ENCODE measurements at places on chromosomes 5 and 9.

GRCh38 chr9:118577121-118577520 lies 792.1 kb downstream of the BRINP1 start:
- no peak for DNase-seq

DNA sequence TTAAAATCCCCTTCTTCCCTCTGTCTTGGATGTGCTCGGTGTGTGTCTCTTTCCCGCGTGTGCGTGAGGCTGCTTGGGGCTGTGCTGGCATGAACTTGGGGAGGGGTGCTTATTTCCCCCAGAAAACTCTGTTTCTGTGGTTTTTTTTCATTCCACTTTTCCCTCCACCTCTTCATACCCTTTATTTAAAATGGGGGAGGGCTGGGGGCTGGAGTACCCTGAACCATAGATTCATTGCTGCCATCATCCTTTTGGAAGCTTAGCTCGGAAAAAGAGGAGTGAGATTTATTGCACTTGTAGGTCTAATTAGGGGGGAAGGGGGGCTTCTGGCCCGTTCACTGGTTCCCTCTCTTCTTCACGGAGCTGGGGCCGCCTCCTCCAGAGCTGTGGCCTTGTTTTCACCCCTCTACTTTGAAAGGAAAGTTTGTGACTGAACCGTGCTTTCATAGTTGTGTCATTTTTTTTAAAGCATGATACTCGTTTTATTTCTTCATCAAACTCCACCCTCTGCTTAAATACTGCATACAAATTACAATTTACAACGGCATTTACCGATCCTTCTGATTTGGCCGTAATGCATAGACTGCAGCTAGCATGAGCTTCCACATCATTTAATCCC lies 2.9 kb downstream of the NR2F1 start:
- DNase-seq, result no peak

DNA sequence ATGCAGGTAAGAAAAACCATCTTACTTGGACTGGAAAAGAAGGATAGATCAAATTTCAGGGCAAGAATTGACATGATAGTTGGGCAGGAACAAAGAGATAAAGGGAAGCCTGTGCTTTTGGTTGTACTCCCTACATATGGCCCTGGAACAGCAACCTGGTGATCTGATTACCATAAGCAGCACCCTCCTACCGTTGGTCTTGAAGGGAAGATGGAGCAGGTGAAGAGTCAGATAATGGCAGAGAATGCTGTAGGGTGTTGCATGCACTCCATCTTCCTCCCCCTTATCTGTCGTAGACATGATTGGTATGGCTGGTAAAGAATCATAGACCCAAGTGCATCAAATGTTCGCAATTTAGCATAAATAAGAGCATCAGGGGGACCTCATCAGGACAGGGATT lies 4.7 kb downstream of the IRGM start:
- no peak for DNase-seq

DNA sequence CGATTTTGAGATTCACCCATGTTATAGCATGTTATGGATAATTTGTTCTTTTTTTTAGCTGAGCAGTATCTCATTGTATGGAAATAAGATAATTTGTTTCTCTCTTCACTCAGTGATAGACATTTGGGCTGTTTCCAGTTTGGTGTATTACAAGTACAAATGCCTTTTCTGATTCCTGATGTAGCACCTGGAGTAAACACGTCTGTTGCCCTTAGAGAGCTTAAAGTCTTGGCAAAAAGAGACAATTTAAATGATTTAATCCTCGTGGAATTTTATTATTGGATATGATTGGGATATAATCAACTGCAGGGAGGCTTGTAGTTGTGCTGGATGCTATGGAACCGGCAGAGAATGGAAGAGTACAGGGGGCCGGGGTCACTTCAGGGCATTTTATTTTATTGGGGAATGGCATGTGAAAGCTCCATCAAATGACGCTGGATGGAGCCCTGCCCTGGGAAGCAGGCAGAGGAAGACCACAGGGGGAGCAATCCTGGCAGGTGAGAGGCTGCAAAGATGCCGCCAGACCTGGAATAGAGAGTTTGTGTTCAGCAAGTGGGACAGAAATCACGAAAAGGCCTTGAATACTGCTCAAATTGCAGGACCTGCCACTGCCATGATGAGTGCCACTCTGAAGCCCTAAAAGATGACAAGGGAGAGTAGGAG lies 31.0 kb upstream of the TGFBI start:
- DNase-seq, result no peak

- DNase-seq, result no peak
Measured at GRCh38 chr5:38692781-38693527, 136.5 kb upstream of the LIFR start.

- DNase-seq, result no peak
Measured at GRCh38 chr5:62231576-62231975, 74.4 kb upstream of the KIF2A start.
